AG20443 (cell line): ENCODE measurements at places on chromosomes 12 and 14.

- DNase-seq, result no peak
Observed at GRCh38 chr14:92563765-92564285, 50.2 kb downstream of the RIN3 start.

GRCh38 chr12:118528625-118529024 is 152.3 kb downstream of the SUDS3 start:
- no peak for DNase-seq

GRCh38 chr14:45426685-45427282 is 173.8 kb upstream of the MIS18BP1 start:
- DNase-seq, result peak; percentile 35

DNA sequence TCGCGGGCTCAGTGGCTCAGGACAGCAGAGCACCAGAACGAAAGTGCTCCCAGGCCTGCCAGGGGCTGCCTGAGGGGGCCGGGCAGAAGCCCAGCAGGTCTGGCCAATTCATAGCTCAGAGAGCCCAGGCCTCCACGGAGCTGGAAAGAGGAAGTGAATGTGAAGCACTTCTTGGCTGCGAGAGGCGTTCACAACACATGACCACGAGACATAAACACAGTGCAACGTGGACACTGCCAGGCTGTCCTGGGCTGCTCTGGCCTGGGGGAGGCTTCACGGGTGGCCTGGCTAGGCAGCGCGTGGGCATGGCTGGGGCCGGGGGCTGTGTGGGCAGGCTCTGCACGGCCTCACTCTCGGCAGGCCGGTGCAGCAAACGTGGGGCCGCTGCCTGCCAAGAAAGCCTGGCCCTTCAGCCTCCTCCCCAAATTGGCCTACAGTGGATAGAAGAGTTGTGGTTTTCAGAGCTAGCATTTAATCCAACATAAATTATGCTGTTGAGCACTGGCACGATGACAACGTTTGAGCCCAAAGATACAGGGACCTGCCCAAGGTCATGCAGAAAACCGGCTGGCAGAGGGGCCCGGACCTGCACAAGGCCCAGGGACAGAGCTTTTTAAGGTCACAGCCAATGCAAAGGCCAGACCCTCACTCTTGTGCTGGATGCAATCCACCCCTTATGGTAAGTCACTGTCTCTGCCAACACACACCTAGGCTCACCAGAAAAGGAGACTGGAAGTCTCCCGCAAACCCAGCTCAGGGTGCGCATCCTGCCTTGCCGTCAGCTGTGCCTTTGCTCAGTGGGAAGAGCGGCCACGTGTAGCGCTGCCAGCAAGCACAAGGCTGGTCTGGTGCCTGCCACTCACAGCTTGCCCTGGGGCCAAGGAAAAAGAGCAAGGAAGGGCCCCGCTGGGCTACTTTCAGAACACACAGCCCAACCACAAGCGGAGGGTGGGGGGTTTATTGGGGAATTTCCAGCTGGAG is 8.6 kb downstream of the SLC25A29 start:
- peak; percentile 87 for DNase-seq

DNA sequence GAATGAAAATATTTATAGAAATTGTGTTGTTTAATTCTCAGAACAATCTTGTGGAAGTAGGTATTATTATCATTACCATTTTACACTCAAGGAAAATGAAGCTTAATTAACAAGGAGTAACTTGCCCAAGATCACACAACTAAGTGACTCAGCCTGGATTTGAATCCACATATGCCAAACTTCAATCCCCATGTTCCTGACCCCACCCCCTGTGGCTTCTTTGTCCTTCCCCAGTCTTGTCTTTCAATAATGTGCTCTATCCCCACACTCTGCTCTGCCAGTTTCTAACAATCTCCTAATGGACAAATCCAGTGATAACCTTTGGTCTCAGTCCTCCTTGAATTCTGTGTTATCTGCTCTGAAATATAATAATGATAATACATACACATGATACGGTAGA is 355.2 kb downstream of the BMP4 start:
- DNase-seq, result no peak

DNA sequence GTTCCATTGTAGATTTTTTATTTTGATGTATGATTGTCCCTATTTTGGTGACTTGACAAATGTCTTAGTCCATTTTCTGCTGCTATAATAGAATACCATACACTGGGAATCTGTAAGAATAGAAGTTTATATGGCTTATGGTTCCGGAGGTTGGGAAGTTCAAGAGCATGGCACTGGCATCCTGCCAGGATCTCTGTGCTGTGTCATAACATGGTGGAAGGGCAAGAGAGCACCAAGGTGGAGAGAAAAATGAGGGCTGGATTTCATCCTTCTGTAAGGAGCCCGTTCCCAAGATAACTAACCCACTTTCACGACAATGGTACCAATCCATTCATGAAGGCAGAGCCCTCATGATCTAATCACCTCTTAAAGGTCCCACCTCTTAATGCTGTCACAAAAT is 176.7 kb downstream of the TMEM132D start:
- no peak for DNase-seq

DNA sequence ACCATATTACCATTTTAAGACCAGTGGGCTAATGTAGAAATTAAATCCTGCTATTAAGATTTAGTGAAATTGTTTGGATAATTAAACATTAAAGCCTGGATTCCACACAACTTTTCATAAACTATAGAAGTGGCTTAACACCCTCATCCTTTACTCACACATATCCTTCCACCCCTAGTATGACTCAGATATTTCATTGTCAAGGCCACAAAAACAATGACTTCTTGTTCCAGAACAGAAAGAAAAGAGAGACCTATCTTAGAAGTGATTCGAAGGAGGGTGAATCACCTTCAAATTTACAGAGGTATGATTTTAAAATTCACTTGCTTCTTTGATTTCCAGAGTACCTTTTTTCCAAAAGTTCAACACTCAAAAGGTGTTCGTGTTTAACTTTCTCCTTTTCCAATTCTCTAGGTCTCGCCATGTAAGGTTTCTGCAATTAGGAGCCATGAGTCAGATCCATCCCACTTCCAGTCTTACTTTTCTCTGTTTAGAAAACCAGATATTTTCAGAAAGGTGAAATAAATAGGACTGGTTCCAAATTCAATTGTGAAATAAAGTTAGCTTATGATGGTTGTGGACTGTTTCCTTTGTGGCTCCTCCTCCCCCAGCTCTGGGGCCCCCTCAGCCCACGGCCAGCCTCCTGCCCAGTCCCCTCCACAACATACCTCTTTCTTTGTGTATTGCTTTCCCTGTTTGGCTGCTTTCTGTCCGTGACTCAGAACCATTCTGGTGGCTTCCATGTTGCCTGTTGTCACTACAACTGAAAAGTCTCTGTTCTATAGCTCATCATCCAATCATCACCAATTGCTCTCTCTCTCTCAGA is 24.6 kb upstream of the MGP start:
- no peak for DNase-seq

GRCh38 chr14:102363182-102363943 is 622 bp downstream of the TECPR2 start:
- DNase-seq, result peak; percentile 61

DNA sequence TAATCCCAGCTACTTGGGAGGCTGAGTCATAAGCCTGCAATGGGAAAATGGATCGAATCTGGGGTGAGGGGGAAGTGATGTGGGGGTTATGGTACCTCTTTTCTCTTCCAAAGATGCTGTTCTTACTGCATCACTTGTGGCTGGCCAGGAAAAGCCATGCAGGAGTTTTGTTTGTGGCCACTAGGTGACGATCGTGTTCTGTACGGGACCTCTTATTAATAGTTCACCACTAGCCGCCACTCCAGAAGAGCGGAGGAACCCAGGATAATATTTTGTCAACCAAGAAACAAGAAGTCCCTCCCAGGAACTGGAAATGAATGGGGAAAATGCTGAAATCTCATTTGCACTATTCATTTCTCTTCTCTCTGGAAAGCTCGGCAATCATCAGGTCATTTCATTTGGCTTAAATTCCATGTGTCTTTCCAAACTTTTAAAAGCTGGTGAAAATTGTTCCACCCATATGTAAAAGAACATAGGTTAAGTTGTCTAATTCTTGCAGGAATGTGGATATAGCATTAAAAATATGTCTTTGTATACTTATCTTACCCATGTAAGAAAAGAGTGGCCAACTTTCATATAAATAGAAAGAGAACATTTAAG is 8.9 kb downstream of the GPR65 start:
- DNase-seq, result peak; percentile 84

DNA sequence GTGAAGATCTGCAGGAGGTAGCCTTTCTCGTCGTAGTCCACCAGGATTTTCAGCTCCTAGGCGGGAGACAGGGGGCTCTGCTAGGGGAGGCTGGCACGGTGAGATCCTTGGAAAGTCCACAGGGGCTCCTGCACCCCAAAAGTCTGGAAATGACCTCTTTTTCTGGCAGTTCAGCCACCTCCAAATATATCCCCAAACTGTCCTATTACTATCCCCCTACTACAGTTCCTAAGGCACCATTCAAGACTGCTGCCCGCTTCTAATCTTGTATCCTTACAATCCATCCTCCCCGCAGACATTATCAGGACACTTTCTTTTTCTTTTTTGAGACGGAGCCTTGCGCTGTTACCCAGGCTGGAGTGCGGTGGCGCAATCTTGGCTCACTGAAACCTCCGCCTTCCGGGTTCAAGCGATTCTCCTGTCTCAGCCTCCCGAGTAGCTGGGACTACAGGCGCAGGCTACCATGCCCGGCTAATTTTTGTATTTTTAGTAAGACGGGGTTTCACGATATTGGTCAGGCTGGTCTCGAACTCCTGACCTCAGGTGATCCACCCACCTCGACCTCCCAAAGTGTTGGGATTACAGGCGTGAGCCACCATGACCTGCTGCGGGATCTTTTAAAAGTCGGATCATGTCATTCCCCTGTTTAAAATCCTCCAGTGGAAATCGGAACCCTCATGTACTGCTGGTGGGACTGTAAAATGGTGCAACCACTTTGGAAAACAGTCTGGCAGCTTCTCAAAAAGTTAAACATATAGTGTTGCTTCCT is 18.5 kb downstream of the HPD start:
- no peak for DNase-seq

GRCh38 chr14:36580856-36581831 is 1.3 kb downstream of the NKX2-8 start:
- DNase-seq, result peak; percentile 60

- peak; percentile 81 for DNase-seq
Observed at GRCh38 chr12:25694072-25694471, 141.0 kb upstream of the LMNTD1 start.

GRCh38 chr14:65835501-65835900 is 423.0 kb downstream of the FUT8 start:
- DNase-seq, result no peak

- DNase-seq, result peak; percentile 75
Observed at GRCh38 chr12:84502907-84503787, 409.5 kb downstream of the SLC6A15 start.

DNA sequence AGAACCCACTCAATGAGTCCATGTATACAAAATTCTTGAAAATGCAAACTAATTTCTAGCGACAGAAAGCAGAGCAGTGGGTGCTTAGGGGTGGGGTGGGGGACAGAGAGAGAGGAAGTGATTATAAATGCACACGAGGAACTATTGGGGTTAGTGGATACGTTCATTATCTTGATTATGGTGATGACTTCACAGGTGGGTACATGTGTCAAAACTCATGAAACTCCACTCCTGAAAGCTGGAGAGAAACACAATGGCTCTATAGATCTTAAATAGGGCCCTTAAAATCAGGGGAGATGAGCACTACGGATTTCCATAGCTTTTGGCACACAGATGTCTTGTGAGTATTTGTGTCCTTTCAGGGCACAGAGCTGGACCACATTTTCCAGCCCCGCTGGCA is 59.9 kb downstream of the STON2 start:
- no peak for DNase-seq

DNA sequence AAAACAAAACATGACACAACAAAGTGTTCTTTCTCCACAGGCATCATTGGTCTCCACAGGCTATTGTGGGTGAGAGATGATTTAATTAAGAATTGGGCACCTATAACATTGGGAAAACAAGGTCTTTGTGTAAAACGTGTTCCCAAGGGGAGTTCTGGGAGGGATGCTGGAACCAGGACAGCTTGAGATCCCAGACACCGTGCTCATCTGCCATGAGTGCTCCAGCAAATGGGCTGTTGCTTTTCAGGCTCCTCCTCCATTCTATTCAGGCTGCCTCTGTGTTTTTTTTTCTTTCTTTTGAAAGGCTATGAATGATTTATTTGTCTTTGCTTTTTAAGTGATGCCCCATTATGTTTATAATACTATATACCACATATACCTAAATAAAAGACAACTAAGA is 122.4 kb downstream of the DACT1 start:
- no peak for DNase-seq

GRCh38 chr14:32809255-32809654 is 129.4 kb upstream of the NPAS3 start:
- DNase-seq, result no peak

- no peak for DNase-seq
Observed at GRCh38 chr14:71130491-71131179, 223.4 kb downstream of the PCNX1 start.

- DNase-seq, result no peak
Observed at GRCh38 chr12:129937426-129937825, 33.6 kb upstream of the TMEM132D start.

- no peak for DNase-seq
Observed at GRCh38 chr12:127745469-127746212, 521.3 kb upstream of the TMEM132C start.

- no peak for DNase-seq
Observed at GRCh38 chr14:99195602-99196309, 76.2 kb downstream of the BCL11B start.

DNA sequence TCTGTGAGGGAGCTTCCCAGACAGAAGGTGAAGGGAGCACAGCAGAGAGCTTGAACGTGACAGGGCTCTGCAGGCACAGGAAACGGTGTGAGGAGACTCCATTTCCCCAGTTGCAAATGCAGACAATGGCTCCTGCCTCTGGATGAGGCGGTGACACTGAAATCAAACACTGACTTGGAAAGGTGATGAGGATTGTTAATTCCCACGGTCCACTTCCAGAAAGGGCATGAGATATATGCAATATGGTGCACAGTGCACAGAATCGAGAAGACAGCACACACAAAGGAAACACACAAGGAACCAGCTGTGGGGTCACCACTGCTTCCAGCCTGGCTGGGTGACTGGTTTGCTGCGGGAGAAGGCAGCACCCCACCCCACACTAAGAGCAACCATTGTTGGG is 42.0 kb downstream of the SYNE3 start:
- DNase-seq, result no peak

GRCh38 chr12:2346416-2346815 is 293.6 kb downstream of the CACNA1C start:
- no peak for DNase-seq

DNA sequence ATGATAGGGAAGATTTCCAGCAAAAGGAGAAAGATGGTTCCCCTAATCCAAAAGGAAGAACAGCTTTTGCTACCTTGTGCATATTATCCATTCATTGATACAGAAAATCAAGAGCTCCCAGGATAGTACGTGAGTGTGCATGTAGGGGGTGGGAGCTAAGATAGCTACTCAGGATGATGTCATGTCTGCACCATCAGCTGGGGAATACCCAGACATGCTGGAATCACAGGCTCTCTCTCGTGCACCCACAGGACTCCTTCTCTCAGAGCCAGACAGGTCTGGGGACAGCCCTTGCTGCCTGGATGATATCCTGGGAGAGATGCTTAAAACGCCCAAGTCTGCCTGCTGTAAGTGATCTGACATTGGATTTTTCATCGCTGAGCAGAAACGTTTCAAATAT is 38.9 kb downstream of the FOXN3 start:
- DNase-seq, result peak; percentile 28

GRCh38 chr14:44162197-44162596 is 344.9 kb downstream of the FSCB start:
- DNase-seq, result no peak

GRCh38 chr12:51270951-51271518 is 820 bp upstream of the SMAGP start:
- DNase-seq, result peak; percentile 77
